ENCODE measurements at places on chromosomes 4 and X.

DNA sequence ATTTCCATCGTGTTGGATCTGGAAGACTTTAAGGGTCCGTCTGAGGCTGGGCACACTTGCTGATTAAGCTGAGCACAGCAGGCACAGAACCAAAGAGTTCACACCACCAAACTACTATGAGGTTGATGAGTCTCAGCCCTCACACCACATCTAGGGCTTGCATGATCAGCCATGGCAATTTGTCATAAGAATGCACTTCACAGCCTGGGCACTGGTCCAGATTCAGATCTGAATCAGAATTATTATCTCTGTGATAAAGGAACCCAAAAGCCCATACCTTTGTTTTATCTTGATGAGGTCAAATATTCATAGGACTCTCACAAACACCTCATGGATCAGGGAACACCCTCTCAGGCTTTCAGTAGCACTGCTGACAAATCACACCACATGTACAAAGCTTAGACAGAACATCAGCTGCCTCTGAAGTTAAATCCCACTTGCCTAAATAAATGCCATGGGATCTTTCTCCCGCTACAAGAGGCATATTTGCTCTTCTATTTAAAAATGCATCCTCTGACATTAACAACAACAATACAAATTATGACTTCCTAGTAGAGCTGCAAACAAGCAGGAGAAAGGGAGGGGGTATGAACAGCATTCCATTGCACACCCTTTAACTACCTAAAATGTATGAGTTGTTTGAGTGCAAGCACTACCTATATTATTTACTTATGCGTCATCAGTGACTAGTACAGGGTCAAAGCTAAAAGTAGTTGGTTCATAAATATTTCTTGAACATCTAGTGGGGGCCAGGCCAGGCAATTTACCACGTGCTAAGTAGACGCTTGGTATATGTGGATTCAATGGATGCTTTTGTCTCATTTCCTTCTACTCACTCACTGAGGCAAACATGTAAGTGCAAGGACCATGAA, 186.3 kb upstream of the FGF13 start:
- DNase-seq = no peak

GRCh38 chr4:100017637-100018310, 67.7 kb upstream of the H2AZ1 start:
- DNase-seq = no peak

GRCh38 chrX:980587-981235, 231.7 kb downstream of the CRLF2 start:
- no peak for DNase-seq

GRCh38 chr4:171785388-171785787, 27.8 kb upstream of the GALNTL6 start:
- no peak for DNase-seq

- no peak for DNase-seq
Measured at GRCh38 chr4:81827577-81828202, 356.0 kb upstream of the RASGEF1B start.

DNA sequence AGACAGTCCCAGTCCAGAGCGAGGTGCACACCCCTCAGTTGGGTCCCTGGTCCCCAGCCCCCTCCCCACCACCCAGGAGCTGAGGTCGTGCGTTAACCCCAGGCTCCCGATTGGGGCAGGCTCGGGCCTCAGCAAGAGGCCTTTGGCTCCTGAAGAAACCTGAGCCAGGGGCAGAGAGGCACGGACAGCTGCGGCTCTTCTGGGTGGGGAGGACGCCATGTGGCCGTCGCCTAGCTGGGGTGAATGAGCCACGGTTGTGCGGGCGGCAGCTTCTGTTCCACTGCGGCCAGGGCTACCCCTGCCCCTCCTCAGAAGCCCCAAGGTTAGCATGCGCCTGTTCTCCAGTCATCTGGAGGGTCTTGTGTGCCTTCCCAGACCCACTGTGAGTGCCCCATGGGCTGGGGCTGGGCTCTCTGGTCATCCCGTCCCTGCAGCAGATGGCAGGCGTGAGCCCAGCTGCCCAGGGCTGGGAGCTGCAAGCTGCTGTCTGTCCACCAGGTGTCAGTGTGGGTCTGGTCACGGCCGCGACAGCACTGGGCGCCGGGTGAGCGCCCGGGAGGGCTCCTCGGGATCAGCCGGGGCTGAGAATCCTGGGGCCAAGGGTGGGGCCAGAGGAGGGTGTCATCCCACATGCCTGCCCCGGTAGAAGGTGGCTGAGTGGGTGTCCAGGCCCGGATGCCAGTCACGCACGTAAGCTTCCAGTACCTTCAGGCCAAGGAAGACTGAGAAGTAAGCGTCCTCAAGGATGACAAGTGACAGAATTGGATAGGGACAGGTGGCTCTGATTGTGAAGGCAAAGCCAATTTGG, 21.9 kb downstream of the ATP2B3 start:
- DNase-seq = no peak

DNA sequence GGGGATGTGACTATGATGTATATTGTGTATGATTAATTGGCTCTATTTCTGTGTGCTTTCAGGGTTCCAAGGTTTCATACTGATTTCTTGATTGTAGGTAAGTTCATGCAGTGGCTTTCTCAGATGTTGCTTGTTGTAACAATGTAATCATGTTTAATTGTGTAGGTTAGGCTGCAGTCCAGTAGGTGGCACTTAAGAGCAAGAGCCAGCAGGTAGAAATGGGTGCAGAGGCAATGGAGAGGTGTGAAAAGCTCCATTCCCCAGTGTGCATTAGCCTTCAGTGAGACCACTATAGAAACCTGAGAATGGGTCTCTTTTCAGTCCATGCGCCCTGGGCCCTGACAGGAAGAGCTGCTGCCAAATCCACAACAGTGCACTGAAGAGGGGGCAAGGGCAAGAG, 28.2 kb downstream of the DCAF12L2 start:
- DNase-seq = no peak

- no peak for DNase-seq
Measured at GRCh38 chrX:13647709-13648212, 5.2 kb upstream of the TCEANC start.

DNA sequence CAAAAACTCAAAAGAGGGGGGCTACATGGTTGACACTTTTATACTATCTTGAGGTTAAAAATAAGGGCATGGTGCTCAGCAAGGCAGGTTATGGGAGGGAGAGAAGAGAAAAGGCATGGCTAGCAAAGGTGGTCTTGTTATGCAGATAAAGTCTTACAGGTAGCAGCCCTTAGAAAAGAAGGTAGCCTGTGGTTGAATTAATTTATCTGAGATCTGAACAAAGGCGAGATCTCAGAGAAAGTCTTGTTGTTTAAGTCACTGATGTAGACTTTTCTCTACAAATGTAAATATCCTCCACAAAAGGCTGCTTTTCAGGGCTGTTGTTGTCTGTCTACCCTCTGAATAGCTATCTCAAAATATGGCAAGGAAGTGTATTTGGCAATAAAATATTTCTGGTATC, 1250.4 kb downstream of the PCDH18 start:
- no peak for DNase-seq

- DNase-seq = no peak
Measured at GRCh38 chr4:74674750-74675149, 119.6 kb downstream of the BTC start.

Data from non-pigmented ciliary epithelial cell (primary cell).